ENCODE measurements at places on chromosomes 3 and 15.

DNA sequence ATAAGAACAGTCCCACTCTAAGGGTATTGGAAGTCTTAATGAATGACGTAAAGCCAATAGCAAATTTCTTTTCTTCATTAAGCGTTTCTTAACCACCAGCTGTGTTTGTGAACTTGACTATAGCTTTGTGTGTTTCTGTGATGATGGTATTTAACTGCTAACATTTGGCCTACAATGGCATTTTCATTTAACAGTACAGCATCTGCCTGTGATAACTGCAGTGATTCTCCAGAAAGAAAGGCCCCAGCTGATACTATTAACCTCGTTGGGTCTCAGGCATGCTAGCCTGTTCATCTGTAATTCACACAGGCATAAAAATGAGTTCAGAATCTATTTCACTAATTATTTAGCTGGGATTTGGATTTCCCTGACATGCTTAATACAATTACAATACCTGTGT is 121.9 kb downstream of the NECTIN3 start:
- DNase-seq, result no peak

DNA sequence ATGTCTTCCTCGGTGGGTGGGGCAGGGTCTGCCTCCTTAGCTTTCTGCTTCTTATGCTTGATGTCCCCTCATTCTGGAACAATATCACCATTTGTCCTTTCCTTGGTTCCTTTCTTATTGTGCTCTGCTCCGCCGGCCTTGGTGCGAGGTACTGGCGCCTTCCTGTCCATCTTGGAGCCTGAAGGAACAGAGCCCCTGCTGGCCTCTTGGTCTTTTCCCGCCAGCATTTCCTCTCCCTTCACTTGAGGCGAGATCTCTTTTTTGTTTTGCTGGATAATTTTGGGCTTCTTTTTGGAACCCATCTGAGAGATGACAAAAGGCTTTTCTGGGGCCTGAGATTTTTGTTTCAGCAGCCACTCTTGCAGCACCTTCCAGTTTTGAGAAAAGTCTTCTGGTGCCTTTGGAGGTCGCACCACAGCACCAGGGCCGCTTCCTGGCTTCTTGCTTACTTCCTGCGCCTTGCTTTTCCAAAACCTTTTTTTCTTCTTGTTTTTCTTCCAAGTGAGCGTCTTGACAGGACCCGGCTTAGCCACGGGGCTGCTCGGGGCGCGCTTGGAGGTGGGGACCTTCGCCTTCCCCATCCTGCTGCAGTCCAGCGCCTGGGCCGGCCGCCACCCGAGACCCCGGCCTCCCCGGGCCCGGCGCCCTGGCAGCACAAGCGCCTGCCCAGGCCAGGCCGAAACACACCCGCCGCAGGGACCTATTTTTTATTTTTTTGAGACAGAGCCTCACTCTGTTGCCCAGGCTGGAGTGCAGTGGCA is 127.1 kb downstream of the KLF13 start:
- DNase-seq, result no peak

GRCh38 chr15:55992769-55993110 is 672 bp downstream of the NEDD4 start:
- no peak for DNase-seq

DNA sequence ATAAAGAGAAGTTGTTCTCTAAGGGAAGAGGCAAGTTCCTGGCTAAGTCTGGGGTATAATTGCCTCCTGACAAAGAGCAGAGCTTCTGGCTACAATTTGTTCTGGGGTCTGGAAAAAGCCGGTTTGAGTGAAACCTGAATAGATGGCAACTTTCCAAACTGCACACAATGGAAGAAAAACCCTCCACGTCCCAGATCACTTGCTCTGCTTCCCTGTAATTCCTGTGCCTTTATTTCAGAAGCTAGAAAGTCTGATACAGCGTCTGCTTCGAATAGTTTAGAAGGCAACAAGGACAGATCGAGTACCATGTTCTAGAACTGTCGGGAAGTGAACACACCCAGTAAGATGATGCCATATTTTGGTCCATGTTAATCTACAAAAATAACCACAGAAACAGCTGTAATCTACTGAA is 1.6 kb upstream of the WDR82 start:
- DNase-seq, result no peak

DNA sequence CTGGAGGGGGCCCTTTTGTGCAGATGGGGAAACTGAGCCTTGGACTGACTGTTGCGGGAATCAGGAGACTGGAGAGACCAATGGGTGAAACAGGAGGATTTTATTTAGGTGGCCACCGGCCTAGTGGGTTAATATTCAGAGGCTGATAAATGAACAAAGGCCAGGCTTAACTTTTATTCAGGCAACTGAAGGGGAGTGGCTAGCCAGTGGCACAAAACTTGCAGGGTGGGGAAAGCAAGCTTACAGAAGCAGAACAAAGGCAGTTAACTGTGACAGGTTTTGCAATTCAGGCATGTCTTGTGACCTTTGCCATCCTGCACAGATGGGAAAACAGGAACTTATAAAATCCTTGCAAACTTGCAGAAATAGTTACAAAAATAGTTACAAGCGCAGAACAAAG is 24.9 kb upstream of the ACAD9 start:
- DNase-seq, result no peak

- DNase-seq, result no peak
Measured at GRCh38 chr3:166405465-166405864, 568.2 kb upstream of the BCHE start.

GRCh38 chr3:13879946-13880810 is at the start of gene WNT7A:
Gene WNT7A, minus strand, starts transcription at chr3:13880071. Its CDS starts 255 bp downstream, at chr3:13879816.
- DNase-seq, result no peak

DNA sequence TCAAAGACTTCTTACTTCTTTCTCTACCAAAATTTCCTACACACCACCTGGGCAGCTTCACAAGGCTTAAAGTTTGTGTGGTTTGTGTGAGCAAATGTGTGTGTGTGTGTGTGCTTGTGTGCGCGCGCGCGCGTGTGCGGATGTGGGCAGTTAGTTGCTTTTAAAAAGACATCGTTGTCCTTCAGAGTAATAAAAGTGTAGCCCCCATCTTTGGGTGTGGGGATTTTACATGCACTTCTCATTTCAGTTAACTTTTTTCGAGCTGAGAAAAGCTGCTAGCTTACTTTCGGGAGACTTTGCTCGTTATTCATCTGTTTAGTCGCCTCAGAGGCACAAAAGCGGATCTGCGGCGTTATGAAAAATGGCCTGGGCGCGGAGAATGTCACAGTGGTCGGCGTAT is 36.0 kb downstream of the ZIC4 start:
- no peak for DNase-seq

DNA sequence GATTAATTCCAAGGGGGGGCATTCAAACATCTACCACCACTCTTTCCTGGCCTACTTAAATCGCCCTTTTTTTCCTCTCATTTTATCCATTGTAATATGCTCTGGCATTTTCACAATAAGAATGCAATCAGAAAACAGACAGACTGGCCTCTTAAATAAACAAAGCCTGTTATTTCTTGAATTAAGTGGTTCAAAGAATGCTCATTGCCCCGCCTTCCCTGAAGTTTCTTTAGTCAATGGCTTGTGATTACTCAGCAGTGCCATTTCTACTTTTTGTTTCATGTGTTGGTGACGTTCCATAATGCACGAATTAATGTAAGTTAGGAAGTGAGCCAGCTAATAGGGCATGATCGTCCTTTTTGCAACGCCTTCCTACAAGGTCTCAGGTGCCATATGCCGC is 68.0 kb downstream of the FBN1 start:
- no peak for DNase-seq

DNA sequence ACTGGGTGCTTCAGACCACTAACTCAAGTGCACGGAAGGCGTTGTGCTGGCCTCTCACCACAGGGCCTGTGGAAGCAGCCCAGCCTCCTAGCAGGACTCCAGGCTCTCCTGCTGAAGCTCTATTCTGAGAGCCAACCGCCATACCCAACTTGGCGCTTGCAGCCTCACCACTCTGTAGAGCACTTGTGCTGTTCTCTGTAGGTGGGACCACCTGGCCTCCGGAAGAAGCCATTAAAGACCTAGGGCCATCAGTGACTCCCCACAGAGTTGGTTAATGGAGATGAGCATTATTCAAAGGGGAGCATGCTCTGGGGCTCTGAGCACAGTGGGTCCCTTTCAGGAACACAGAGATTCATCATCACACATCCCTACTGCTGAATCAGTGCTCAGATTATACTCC is 50.9 kb downstream of the C3orf85 start:
- no peak for DNase-seq

DNA sequence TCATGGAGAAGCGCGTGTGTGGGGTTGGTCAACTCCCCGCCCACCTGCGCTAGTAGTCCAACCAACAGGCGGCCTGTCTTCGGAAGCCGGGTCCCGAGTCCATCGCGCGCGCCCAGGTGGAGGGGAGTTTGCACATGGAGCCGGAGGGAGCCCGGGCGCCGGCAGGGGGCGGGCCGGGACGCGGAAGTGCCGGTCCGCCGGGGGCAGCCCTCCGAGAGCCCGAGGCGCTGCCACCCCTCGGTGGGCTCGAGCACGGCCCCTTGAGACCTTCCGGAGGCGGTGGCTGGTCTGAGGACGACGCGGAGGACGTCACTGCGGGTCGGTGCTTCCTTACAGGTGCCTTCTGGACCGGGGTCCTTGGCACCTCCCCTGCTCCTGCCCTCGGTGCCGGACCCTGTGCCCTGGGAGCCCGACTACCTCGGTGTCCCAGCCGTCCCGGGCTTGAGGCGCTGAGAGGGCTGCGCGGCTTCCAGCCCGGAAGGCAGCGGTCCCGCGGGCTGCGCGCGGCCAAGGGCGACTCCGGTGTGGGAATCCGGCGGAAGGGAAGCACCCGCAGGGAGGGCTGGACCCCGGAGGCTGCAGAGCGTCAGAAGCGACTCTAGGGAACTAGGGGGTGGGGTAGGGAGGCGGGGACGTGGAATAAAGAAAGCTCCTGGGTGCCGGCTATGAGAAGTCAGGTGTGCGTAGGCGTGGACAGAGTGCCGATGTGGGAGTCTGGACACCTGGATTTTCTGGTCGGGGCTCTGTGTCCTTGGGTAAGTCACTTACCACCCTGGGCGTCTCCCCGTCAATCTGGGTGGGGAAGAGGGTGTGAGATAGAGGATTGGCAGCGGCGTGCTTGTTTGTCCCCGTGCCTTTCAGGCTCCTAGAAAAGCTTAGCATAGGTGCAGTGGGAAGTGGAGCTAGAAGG is 212.3 kb downstream of the FGF12 start:
- no peak for DNase-seq

DNA sequence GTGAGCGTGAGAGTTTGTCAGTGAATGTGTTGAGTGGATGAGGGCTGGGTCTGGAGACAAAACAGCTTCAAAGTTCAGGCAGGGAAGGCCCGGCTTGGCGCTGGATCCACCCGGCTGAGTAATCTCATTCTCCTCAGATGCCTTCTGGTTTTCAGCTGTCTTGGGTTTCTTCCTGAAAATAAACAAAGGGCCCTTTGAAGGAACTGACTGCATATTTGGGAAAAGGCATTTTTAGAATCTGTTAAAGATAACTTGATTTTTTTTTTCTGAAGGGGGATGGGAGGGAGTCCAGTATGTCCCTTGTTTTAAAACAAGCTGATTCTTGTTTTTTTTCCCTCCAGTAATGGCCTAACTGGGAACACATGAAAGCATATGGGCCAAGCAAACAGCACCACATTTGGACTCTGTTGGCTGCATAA is 86.4 kb downstream of the TIGIT start:
- DNase-seq, result peak; percentile 75

Data from GM04504 (cell line).